Posterior cingulate gyrus (tissue), 11 donors: ENCODE measurements at places on chromosomes 7 and 10.

GRCh38 chr10:104750291-104750690 is 109.2 kb downstream of the SORCS3 start:
- DNase-seq, result no peak

GRCh38 chr10:97298223-97298571 is 5.8 kb upstream of the ARHGAP19 start:
- no peak for DNase-seq

DNA sequence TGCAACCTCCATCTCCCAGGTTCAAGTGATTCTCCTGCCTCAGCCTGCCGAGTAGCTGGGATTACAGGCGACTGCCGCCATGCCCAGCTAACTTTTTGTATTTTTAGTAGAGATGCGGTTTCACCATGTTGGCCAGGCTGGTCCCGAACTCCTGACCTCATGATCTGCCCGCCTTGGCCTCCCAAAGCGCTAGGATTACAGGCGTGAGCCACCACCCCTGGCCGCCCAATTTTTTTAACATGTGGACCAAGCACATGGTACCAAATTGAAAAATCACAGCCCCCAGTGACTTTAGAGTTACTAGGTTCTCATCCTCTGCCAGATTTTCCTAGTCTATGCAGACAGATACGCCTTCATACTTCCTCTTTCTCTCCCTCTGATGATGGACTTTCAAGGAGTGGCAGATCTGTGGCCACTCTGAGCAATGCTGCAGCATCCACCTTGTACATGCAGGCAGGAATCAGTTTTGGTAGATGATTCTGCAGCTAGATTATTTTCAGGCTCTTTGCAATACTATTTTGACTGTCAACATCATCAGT is 34.0 kb upstream of the EZH2 start:
- DNase-seq, result no peak

DNA sequence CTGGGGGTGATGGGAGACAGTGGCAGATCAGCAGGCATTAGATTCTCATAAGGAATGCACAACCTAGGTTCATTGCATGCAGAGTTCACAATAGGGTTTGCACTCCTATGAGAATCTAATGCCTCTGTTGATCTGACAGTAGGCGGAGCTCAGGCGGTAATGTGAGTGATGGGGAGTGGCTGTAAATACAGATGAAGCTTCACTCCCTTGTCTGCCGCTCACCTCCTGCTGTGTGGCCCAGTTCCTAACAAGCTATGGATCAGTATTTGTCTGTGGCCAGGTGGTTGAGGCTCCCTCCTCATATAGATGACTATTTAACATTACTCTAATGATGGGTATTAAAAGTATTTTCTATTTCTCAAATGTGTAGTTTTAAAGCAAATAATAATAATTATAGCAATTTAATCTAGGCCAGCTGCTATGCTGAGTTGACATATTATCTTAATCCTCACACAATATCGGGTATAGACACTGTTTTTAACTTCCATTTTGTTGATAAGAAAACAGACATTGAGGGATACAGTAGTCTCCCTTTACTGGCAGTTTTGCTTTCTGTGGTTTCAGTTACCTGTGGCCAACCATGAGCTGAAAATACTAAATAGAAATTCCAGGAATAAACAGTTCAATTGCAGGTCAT is 39.9 kb downstream of the KIF20B start:
- DNase-seq, result no peak

DNA sequence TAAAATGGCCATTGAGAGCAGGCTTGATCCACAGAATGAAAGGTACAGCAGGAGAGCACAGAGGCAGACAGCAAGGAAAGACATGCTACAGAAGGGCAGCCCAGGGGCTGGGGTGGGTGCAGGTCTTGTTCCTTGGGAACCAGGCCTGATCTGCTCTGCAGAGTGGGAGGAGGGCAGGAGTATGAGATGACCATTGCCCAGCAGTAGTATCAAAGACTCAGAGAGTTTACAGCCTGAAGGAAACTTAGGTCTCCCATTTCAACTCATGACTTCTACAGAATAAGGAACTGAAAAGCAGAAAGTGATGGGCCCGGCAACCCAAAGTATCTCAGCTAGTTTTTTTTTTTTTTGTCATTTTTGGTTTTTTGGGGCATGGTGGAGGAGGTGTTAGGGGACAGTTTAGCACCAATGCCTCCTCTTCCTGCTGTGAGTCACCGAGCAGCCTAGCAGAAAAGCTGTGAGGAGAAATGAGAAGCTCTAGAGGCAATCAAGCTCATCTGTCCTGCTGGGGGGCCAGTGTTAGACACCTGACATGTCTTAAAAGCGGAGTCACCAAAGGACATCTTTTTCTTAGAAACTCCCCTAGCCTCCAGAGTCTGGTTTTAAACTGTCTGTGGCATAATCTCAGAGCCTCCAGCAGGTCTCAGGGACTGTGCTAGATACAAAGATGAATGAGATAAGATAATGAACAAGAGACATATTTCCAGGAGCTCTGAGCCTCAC is 34.3 kb upstream of the HERPUD2 start:
- DNase-seq, result peak; percentile 49

DNA sequence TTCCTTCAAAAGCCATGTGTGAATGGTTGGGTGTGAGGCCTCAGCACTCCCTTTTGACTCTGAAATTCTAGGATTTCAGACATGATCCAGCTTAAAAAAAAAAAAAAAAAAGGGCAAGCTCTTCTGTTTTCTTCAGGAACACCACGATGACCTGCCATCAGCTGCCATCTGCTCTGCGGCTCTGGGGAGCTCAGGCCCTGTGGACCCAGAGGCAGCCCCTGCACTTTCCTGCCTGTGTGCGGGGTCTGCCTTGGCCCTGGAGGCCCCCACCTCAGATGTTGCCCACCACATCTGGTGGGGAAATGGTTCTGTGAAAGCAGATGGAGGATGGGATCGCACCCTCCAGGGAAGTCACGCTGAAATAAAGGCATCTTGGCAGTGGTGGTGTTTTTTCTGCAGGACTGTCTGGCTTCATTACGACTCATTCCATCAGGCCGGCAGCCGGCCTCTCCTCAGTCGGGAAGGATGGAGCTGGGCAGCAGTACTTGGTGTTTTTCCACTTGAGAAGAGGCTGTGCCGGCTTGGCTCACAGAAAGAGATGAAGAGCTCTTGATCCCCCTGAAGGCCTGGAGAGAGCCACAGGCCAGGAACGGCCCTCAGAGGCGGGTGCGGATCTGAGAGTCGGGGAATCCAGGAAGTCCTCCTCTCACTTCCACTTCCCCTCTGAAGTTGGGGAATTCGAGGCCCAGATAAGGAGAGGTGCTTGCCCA is 66.1 kb upstream of the AQP1 start:
- no peak for DNase-seq

GRCh38 chr10:78815702-78816334 is 252.9 kb upstream of the ZMIZ1 start:
- no peak for DNase-seq

GRCh38 chr10:128044186-128044585 is 82.0 kb downstream of the MKI67 start:
- DNase-seq, result no peak

DNA sequence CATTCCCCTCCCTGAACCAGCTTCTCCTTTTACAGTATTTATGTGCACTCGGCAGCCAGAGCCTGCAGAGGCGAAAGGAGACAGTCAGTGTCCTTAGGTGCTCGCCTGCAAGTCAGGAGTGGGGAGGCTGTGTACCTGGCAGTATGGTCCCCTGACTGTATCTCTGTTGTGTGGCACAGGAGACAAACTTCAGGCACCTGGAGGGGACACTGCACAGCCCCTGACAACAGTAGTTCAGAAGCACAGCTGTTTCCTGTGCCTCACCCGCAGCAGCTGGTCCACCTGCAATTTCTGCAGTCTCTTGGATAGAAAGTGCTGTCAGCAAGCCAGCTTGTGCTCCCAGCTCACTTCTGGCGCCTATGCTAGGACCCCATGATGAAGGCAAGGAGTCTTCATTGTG is 73.4 kb upstream of the LAMB4 start:
- no peak for DNase-seq

- no peak for DNase-seq
These were observed 34.0 kb downstream of the DNAJB12 start for GRCh38 chr10:72320676-72321247.

GRCh38 chr10:94902080-94902479 is 36.4 kb upstream of the CYP2C9 start:
- DNase-seq, result no peak
